ENCODE measurements at places on chromosomes 4 and X.

GRCh38 chr4:4651811-4652755 is 110.2 kb upstream of the STX18 start:
- DNase-seq, result no peak

DNA sequence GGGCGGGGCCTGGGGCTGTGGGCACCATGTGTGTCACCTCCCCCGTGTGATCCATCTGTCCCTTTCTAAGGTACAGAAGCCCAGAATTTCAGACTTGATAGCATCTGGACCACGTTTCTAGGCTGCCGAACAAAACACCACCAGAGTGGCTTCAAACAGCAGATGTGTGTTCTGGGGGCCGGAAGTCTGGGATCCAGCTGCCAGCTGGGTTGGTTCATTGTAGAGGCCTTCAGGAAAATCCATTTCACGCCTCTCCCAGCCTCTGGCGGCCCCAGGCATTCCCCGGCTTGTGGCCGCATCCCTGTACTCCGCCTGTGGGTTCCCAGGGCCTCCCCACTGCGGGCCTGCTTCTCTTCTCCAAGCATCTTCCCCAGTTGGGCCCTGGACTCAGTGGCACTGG is 39.6 kb upstream of the GPR78 start:
- no peak for DNase-seq

DNA sequence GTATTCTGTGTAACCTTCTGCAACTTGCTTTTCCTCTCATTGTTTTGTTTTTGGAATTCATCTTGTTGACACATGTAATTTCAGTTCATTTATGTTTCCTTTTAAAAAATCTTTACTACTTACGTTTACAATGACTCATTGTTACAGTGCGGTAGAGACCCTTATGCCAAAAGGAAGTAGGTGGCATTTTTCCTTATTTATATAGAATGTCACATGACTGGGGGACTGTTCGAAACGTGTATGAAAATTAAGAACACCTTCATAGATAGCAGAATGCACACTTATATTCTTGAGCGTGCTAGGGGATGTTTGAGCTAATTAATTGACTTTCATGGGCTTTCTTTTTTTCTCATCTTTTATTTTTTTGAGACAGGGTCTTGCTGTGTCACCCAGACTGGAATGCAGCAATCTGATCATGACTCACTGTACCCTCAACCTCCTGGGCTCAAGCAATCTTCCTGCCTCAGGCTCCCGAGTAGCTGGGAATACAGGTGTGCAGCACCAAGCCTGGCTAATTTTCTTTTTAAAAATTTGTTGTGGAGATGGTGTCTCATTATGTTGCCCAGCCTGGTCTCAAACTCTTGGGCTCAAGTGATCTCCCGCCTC is 7.3 kb downstream of the REPS2 start:
- DNase-seq, result no peak

DNA sequence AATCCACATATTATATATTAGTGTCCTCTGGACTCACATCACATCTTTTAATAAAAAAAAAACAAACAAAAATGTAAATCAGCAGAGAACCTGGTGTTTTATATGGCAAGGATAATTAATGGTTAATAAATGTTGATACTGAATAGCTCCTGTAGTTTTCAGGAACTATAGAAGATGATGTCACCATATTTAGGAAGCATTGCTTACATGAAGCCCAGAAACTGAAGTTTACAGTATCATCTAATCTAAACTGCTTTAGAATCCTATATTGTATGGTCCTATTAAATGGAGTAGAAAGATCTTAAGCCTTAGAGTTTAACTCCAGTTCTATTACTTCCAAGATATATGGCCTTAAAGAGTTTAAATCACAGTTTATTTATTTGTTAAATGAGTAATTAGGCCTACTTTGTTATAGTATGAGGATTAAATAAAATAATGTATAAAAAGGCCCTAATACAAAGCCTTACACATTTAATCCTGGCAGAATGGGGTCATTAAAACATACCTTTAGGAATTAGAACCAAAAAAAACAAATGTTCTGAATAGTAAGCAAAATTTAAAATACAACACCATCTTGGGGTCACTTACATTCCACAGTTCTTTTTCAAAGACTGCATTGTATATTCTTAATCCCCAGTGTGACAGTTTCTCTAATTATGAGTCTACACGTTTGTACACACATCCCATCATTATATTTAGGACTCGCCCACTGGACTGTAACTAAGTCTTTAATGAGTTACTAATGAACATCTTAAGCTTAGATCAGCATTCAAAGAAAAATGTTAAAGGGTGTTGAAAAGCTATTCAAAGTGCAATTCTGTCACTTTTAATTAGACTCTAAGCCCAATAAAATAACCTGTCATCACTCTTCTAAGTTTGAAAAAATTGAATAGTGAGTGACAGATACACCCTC is 305.9 kb downstream of the ADGRL3 start:
- DNase-seq, result no peak

DNA sequence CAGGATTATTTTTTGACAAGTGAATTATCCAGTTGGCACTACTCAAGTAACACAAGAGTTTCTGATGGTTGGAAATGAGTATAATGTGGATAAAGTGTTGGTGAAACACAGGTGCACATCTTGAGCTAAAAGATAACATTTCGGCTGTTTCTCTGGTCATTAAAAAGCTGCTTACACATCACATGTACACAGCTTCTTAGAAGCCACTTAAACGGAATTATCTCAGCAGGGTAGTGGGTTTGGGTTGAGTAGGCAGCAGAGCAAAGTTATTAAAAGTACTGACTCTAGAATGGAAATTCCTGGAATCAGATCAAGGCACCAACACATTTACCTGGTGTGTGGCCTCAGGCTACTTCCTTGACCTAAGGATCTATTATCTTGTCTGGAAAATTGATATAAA is 55.4 kb upstream of the RASSF6 start:
- no peak for DNase-seq

DNA sequence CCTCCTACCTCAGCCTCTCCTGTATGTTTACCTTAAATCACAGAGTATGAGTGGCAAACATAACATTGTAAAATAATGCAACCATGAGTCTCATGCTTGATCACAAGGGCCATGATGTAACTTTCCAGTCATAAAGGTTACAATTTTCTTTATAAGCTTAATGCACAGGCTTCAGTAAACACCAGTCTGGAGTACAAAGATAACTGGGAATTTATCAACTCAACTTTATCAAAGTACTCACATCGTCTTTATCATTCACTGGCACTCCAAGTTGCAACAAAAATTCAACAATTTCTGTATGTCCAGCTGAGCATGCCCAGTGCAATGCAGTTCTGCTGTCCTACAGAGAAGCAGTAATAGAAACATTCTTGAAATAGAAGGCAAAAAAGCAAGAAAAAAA is 2.8 kb downstream of the PSMD10 start:
- no peak for DNase-seq

DNA sequence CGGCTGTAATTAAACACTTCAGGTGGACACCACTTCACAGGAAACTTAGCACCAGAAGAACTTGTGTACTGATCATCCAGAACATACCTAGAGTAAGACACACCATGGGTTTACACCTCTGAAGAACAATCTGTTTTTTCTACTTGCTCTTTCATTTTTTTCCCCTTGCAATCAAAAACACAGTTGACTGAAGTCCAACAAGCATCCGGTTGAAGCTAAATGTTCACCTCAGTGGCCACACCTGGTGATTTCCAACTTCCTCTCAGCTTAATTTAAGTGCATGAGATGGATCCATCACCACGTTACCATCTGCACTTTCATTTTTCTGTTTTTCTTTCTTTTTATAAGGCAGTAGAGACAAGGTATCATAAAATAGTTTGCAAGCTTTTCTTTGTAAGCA is 4.9 kb upstream of the TXK start:
- no peak for DNase-seq

GRCh38 chr4:105236916-105237311 is 90.2 kb downstream of the TET2 start:
- DNase-seq, result no peak

- DNase-seq, result no peak
Measured at GRCh38 chr4:158778712-158779111, 9.9 kb downstream of the FNIP2 start.

- no peak for DNase-seq
Measured at GRCh38 chr4:74541667-74542066, 96.7 kb downstream of the AREG start.

- no peak for DNase-seq
Measured at GRCh38 chr4:149553959-149554520, 261.6 kb downstream of the IQCM start.

DNA sequence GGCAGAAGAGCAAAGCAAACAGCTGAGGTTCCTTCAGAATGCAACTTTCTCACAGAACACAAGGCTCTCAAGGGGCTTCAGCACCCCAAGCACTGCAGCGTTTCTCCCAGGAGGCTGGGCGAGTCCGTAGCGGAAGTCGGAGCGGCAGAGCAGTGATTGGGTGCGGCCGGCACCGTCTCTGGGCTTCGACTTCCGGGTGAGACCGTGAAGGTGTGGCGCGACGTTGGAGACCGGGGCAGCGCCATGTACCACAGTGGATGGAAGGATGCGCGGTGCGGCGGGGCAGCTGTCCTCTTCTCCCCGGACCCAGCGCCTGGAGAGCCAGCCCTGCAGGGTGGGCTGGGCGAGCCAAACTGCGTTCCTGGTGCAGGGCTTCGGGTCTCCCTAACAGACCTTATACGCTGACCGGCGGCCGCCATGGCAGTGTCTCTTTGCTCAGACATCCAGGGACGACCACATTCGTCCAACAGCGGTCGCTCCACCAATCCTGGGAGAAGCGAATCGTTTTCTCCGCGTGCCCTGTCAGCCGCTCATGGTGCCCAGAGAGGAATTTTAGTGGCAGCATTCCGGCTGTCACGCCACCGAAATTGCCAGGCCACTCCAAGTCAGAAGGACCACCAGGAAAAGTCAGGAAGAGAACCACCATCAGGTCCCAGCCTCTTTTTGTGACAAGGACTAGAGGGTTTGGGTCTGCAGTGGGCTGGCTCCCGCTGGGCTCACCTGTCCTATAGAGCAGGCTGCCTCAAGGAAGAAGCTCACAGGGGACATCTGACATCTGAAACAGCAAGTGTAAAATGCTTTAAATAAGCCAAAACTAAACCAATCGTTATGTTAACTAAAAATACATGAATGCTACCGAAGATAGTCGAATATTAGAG is 20.5 kb downstream of the TRIM61 start:
- peak; percentile 36 for DNase-seq

GRCh38 chrX:66050140-66050569 is 10.3 kb upstream of the VSIG4 start:
- no peak for DNase-seq

DNA sequence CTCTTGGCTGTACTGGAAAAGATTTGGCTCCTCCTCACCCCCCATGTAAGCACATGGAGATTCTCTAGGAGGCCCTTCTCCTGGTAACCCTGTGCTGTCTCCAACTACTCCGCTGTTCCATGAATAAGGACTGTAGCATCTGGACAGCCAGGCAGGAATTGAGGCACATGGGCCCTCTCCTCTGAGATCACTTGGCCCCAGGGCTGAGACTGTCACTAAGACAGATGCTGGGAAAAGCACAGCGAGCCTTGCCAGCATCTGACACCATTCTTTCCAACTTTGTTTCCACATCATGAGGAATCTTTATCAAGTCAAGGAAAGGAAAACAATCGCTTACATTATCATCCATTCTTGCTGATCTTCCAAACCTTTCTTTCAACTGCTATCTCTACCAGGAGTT is 222.6 kb upstream of the INTU start:
- DNase-seq, result peak; percentile 91

DNA sequence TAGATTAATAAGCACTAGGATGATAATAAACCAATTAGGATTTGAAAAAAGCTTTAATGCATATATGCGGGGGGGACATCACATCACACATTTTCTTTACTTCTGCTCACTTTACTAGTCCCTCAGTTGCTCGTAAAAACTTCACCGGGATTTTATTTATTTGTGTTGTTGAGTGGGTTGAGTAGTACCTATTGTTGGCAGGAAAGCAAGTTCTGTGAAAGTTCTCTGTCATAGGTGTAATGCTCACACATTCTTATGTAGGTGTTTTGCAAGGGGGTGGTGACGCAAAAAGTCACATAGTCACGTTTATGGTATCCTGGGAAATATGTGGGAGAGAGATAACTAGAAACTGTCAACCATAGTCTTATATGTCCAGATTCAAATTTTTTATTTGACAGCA is 65.3 kb downstream of the PDLIM5 start:
- no peak for DNase-seq

DNA sequence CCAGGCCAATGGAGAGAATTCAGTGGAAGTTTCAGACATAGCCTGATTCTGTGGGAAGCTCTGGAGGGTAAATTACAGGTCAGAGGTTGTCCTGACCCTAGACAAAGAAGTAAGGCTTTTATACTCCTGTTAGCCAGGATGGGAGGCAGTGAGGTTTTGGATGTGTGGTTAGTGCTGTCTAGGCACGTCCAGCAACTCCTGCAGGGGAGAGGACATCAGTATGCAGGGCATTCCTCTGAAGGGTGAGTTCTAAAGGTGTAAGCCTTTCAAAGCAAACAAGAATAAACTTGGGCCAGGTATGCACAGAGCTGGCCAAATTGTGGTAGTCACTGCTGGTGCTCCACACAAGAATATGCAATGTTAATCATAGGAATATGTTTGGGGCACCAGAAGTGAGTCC is 562.5 kb downstream of the CCSER1 start:
- DNase-seq, result no peak

DNA sequence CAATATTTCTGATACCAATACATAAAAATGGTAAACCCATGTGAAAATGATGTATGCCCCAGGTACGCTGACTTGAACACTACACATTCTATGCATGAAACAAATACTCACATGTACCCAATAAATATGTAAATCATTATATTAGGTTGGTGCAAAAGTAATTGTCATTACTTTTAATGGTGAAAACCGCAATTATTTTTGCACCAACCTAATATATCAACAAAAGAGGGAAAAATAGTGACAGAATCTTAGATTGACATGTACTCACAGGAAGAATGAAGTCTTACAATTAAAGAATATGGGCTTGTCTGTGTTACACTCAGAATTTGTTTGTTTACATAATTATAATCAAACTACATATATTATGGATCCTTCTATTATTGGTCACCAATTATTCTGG is 82.3 kb downstream of the GLRA3 start:
- no peak for DNase-seq

GRCh38 chrX:104432321-104432720 is 133.7 kb upstream of the IL1RAPL2 start:
- no peak for DNase-seq

GRCh38 chrX:106698693-106699092 is 27.8 kb upstream of the RNF128 start:
- no peak for DNase-seq

DNA sequence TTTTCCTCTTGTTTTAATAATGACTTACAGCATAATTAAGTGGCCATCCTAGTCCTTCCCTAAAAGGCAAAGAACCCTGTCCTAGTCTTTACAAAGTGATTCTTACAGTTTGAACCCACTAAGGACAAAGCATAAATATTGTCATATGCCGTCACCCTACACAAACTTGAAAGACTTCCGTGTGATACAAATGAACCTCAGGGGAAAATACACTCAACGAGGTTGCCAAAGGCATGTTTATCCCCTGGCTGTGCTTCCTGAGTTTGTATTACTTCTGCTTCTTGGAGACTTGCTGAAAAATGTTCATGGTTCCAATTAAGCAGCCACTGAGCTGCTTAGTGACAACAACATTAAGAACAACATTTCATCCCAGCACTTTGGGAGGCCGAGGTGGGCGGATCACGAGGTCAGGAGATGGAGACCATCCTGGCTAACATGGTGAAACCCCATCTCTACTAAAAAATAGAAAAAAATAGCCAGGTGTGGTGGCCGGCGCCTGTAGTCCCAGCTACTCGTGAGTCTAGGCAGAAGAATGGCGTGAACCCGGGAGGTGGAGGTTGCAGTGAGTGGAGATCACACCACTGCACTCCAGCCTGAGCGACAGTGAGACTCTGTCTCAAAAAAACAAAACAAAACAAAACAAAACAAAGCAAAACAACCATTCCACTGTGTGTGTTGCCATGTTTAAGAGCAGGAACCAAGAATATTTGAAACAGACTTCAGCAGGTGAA is 16.2 kb downstream of the RASSF6 start:
- no peak for DNase-seq
